ENCODE measurements at places on chromosomes 6 and 20.

- no peak for DNase-seq
Observed at GRCh38 chr6:138025528-138025978, 81.7 kb downstream of the PERP start.

- DNase-seq, result no peak
Observed at GRCh38 chr6:131183427-131184095, 48.3 kb downstream of the AKAP7 start.

GRCh38 chr20:56843817-56844216 is 214.7 kb downstream of the TFAP2C start:
- DNase-seq, result no peak

GRCh38 chr6:115319823-115320222 is 740.9 kb downstream of the FRK start:
- no peak for DNase-seq

- no peak for DNase-seq
Observed at GRCh38 chr20:7196481-7196880, 429.0 kb downstream of the BMP2 start.

GRCh38 chr20:44398335-44398734 is 42.8 kb downstream of the HNF4A start:
- no peak for DNase-seq

- DNase-seq, result no peak
Observed at GRCh38 chr6:35736253-35736894, 458 bp upstream of the ARMC12 start.

GRCh38 chr20:61525781-61526431 is 273.8 kb downstream of the CDH4 start:
- DNase-seq, result no peak

- no peak for DNase-seq
Observed at GRCh38 chr6:28206527-28206926, 18.5 kb upstream of the ZSCAN9 start.

DNA sequence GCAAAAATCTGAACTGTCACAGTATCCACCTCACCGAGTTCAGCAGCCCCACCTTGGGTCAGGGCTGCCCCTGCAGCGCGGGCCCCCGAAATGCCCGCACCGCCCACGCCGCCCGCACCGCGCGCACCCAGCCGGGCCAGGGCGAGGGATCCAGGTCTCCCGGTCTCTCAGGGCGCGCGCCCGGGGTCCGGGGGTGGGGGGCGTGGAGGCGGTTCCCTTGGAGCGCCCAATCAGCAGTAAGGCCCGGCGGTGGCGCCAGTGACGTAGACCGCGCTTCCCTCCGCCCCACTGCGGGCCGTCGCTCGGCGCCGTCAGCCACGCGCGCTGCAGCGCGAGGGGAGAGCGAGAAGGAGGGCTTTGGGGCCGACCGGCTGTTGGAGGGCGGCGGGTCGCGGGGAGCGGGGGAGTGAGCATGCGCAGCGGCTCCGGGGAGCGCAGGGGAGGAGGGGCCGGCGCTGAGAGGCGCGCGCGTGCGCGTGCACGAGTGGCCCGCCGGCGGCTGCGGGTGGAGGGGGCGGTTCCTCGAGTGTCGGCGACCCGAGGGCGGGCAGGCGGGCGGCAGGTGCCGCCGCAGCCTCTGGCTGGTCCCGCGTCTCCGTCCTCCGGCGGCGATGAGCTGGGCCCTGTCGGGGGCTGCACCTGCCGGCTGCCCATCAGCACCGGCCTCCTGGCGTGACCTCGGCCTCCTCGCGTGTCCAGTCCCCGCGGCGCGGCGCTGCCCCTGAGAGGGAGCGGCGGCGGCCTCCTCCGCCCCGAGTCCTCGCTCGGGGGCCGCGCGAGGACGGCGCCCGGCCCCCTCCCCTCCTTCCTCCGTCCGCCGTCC is at the start of gene TMEM170B:
TMEM170B (plus strand) TSS at position 521 of the 823 bp plus-strand sequence. CDS start 529 bp downstream, outside the sequence.
- DNase-seq, result no peak

- no peak for DNase-seq
Observed at GRCh38 chr6:140537211-140537610, 1162.8 kb upstream of the CITED2 start.

DNA sequence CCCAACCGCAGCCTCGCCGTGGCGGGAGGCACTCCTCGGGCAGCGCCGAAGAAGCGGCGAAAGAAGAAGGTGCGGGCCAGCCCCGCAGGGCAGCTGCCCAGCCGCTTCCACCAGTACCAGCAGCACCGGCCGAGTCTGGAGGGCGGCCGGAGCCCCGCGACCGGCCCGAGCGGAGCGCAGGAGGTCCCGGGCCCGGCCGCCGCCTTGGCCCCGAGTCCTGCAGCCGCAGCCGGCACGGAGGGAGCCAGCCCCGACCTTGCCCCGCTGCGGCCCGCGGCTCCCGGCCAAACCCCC is 525 bp downstream of the PNRC1 start:
- DNase-seq, result no peak

- no peak for DNase-seq
Observed at GRCh38 chr6:40803897-40804702, 216.9 kb upstream of the LRFN2 start.

DNA sequence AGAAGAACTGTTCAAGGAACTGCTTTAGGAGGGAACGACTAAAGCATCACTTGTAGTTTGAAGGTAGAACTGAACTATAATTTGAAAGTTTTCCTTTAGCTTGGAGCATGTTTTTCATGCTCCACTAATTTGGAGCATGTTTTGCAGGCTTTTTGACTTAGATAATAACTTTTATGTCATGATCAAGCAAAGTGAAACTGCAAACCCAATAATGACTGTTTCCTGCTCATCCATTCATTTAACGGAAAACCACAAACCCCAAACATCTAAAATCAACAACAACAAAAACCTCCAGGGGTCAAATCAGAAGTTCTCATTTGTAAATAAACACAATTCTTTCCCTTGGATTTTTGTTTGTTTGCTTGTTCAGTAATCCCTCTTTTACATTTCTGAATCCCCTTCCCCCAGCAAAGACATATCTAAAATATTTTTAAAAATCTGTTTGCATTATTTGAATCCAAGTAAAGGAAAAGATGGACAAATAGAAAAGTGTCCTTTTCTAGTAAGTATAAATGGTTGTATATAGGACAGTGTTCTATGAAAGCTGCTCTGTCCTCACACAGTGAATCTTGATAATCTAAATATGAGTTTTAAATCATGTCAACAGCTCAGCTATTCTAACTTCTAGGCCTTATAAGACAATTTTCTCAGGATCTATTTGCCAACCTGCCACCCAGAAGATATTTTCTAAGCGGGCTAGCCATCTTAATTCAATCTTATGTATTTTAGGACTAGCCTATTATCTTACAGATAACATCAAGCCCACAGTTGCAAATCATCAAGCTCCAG is 2.6 kb downstream of the SIM1 start:
- DNase-seq, result no peak

DNA sequence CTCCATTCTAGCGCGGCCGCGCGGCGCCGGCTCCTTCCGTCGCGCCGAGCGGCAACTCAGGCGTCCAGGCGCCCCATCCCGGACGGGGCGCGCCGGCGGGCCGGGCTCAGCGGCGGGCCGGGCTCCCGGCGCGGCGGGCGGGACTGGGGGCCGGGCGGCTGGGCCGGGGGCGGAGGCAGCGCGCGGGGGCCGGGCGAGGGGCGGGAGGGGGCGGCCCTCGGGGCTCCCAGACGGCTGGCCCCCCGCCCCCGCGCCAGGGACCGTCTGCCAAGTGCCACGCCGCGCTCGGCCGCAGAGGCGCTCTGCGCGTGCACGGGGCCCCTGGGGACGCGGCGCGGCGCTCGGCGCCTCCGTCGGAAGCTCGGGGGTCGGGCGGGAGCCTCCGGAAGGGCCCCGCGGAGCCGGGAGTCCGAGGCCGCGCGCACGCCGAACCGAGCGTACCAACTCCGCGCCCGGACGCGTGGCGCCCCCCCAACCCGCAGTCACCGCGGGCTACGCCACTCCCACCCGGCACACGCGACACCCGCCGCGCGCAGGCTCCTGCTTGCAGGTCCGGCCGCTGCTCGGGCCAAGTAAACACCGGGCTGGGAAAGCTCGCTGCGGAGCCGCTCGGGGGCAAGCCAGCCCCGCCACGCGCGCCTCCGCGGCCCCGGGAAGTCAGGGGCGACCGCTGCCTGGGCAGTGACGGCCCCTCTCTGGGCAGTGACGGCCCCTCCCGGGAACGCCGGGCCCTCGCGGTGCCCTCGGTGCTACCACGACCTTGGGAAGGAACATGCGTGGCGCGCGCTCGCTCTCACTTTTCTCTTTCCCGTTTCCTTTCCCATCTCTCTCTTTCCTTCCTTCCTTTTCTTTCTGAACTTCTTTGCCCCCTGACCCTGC is at the start of gene PREX1:
PREX1 (minus strand) TSS at position 145 of the 879 bp plus-strand sequence; CDS start at position 6, 139 bp downstream.
- DNase-seq, result no peak

DNA sequence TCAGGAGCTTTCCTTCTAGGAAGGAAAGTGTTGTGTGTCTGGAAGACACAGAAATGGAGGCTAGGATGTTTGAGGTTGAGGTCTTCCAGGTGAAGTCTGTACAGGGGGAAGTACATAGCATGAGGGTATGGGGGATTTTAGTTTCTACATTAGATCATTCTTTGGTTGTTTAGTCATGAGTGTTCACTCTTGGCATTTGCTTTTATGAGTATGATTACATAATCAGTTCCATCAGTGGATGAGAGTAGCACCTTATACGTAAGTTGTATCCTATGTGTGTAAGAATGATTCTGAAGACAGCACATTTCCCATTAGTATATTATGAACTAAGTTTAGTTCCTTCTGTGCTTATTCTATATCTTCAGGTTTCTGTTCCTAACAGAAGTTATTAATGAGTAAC is 1.9 kb downstream of the CDYL start:
- DNase-seq, result no peak

GRCh38 chr6:117481278-117481925 is 1.1 kb upstream of the DCBLD1 start:
- DNase-seq, result no peak

- no peak for DNase-seq
Observed at GRCh38 chr6:37554480-37554819, 54.8 kb upstream of the CCDC167 start.

All from vagina (tissue), 2 donors.